ENCODE measurements at places on chromosomes 5 and 9. TPM values are rescaled to one million over a fixed set of nuclear protein-coding genes. Genes with fewer than 3 reads are reported as not detected.

The SURF2 gene
- 6.3 TPM for total RNA-seq

- no peaks in the 10 kb centered on the region for H3K4me1 ChIP-seq
- H3K4me3 ChIP-seq = no peak overlapping the region
- peaks cover 52% of the 10 kb centered on the region for H3K36me3 ChIP-seq
- H3K27me3 ChIP-seq = no peaks in the 10 kb centered on the region
These were observed 35.3 kb downstream of the NDFIP1 start for GRCh38 chr5:142143878-142144277.

The ANKRD34B gene
- total RNA-seq = not detected

DNA sequence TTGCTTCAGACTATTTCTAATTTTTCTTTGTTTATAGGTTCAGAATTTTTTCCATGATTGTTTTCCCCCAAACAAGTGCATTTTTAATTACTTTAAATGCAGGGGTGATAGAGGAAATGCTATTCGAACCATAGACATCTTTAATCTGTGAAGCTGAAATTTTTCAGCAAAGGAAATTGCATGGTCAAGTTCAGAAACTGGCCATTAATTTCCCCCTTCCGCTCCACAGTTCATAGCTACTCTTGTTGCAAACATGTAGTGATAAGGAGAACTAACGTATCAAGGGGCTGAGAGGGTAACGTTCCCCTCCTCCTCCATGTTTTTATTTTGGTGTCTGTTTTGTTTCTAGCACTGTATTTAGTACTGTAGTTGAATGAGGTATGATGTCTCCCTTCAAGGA lies 3.4 kb upstream of the ROPN1L start:
- no peak overlapping the region for H3K4me3 ChIP-seq
- peaks cover 13% of the 10 kb centered on the region for H3K4me1 ChIP-seq
- H3K27me3 ChIP-seq = no peaks in the 10 kb centered on the region
- DNase-seq = no peak
- no peak overlapping the region for H3K27ac ChIP-seq

- H3K27ac ChIP-seq = no peak overlapping the region
- H3K4me3 ChIP-seq = no peak overlapping the region
- no peaks in the 10 kb centered on the region for H3K4me1 ChIP-seq
- DNase-seq = peak; percentile 47
These were observed 23.2 kb downstream of the FGD3 start for GRCh38 chr9:92970467-92970923.

GRCh38 chr5:95644351-95645042 lies 2.1 kb upstream of the RFESD start:
- H3K36me3 ChIP-seq = no peaks in the 10 kb centered on the region
- H3K4me1 ChIP-seq = peaks cover 5% of the 10 kb centered on the region
- H3K27ac ChIP-seq = no peak overlapping the region
- no peak overlapping the region for H3K4me3 ChIP-seq
- DNase-seq = peak; percentile 74
- no peaks in the 10 kb centered on the region for H3K27me3 ChIP-seq

DNA sequence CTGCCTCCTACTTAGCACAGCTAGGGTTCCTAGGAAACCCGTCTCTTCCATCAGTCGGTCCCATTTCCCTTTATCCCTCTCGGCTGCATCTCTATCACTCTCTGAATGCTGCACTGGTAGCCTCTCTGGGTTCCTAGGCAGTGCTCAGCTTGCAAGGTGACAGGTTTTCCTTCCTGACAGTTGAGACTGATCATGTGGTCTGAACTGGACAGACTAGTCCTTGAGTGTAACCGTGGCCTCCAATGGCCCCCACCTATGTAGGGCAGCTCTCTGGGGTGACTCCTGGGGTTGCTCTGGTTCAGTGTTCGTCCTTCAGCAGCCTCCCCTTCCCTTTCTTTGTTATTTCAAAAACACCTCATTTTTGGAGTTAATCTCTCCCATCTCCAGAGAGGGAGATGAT lies 3.8 kb downstream of the TMEM8B start:
- H3K4me1 ChIP-seq = peaks cover 10% of the 10 kb centered on the region
- H3K36me3 ChIP-seq = no peaks in the 10 kb centered on the region
- H3K27me3 ChIP-seq = no peaks in the 10 kb centered on the region
- DNase-seq = no peak
- no peak overlapping the region for H3K4me3 ChIP-seq
- H3K27ac ChIP-seq = no peak overlapping the region

- no peak overlapping the region for H3K27ac ChIP-seq
- no peaks in the 10 kb centered on the region for H3K36me3 ChIP-seq
- no peaks in the 10 kb centered on the region for H3K27me3 ChIP-seq
- DNase-seq = no peak
These were observed 5.4 kb upstream of the ANXA1 start for GRCh38 chr9:73146111-73146815.

DNA sequence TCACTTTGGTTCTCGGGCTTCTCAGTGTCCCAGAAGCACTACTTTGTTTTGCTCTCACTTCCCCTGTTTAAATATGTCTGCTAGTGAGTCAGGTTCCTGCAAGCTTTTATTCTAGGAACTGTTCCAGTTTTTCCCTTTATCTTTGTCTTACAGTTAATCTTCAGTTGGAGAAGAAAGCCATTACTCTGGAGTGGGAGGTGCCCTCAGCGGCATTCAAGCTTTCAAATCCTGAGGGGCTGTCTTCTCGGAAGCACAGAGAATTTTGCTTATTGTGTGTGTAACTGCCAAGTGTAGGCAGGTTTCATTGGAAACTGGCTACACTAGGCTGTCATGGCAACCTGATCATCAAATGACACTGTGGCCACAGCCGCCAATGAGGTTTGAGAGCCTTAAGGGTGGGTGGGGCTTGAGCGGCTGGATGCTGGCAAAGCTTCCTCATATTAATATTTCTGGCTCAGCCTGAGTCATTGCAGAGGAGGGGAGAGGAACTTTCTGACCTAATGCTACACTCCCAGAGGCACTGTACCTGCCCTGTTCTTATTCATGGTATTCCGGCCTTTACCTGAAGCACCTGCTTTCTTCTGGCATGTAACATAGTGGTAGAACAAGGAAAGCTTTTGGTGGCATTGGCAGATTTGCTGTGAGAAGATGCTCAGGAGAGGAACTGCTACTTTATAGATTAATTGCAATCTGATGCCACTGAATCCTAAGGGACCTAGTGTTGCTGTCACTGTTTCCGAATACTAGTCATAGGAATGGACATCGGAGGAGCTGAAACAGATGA lies 26.3 kb downstream of the SLC25A25 start:
- no peaks in the 10 kb centered on the region for H3K27me3 ChIP-seq
- peaks cover 38% of the 10 kb centered on the region for H3K4me1 ChIP-seq
- no peaks in the 10 kb centered on the region for H3K36me3 ChIP-seq
- peak; percentile 99 for DNase-seq
- peak overlapping the region; percentile 62 for H3K4me3 ChIP-seq
- peak overlapping the region; percentile 98 for H3K27ac ChIP-seq

- H3K4me1 ChIP-seq = peaks cover 31% of the 10 kb centered on the region
- no peak overlapping the region for H3K4me3 ChIP-seq
- no peak overlapping the region for H3K27ac ChIP-seq
- H3K27me3 ChIP-seq = no peaks in the 10 kb centered on the region
- DNase-seq = no peak
- H3K36me3 ChIP-seq = peaks cover 15% of the 10 kb centered on the region
These were observed 6.6 kb downstream of the DBN1 start for GRCh38 chr5:177466861-177467260.

DNA sequence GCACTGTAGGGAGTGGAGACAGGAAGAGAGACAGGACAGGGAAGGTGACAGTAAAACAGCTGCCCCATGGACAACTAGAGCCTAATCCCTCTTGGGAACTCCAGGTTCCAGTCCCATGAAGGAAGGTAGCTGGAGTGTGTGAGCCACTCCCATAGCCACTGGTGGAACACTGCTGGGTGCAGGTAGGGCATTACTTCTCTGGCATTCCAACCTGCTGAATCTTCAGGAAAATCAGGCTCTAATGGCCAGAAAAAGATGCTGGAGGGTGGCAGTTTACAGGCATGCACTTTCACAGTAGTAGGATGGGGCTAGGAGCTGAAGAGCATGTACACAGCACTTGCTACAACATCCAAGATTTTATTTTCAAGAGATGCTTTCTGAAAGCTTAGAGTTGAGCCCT lies 259.4 kb downstream of the AUH start:
- peaks cover 17% of the 10 kb centered on the region for H3K4me1 ChIP-seq
- H3K27me3 ChIP-seq = no peaks in the 10 kb centered on the region
- H3K4me3 ChIP-seq = no peak overlapping the region
- H3K36me3 ChIP-seq = no peaks in the 10 kb centered on the region

The ECM2 gene
- total RNA-seq = 5.4 TPM

The CRHBP gene
- not detected for total RNA-seq

DNA sequence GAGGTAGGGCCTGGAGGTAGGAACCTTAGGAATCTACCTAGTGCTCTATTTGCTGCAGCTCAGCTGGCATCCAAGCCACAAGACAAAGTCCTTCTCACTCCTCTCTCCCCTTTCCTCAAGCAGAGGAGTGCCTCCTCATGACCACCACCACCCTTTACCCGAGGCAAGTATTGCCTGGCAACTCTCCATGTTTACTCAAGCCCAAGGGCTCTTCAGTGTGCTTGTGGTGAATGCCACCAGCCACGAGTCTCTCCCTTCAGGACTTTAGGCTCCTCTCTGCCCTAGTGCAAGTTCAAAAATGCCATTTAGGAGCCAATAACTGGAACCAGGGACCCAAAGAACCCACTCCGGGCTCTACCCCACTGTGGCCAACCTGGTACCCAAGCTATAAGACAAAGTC lies 514.5 kb upstream of the RGMB start:
- H3K4me1 ChIP-seq = no peaks in the 10 kb centered on the region
- DNase-seq = no peak
- no peaks in the 10 kb centered on the region for H3K27me3 ChIP-seq
- no peak overlapping the region for H3K27ac ChIP-seq
- no peaks in the 10 kb centered on the region for H3K36me3 ChIP-seq

The ZFP62 gene
- 13.6 TPM for total RNA-seq

The TAL2 gene
- total RNA-seq = not detected

The SREK1 gene
- 39.7 TPM for total RNA-seq

DNA sequence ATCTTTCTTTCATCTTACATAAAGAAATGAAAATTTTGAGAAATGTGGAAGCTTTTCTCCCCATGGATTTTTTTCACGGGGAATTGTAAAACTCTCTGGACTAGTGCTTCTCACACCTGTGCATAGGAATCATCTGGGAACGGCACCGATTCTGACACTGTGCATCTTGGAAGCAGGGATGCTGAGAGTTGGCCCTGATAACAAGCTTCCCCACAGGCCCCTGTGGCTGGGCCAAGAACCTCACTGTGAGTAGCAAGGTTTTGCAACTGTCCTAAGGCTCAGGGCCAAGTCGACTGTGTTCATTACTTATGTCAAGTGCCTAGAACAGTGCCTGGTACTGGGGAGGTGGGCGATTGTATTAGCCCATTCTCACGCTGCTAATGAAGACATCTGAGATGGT lies 107.9 kb upstream of the ICE1 start:
- peaks cover 9% of the 10 kb centered on the region for H3K4me1 ChIP-seq
- no peak for DNase-seq
- H3K27me3 ChIP-seq = 0 out of 2 replicates have a peak, but pooled peaks cover 5% of the 10 kb centered on the region
- H3K27ac ChIP-seq = no peak overlapping the region
- H3K36me3 ChIP-seq = no peaks in the 10 kb centered on the region

DNA sequence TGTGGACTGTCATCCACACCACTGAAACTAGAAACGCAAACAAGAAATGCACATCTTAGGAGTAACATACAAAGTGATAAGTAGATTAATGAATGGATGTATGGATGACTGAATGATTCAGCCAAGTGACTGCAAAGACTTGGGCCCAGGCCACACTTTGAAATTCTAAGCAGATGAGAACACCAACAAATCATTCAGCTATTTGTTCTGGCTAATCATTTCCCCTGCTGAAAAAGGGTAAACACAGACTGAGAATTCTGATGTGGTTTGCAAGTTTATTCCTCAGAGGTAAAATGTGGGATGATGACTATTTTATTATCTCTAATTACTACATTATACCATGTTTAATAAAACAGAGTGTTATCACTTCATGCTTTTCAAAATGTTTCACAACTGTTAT lies 163.2 kb upstream of the ADAMTS16 start:
- no peaks in the 10 kb centered on the region for H3K36me3 ChIP-seq
- H3K27ac ChIP-seq = no peak overlapping the region
- H3K4me1 ChIP-seq = peaks cover 10% of the 10 kb centered on the region
- H3K27me3 ChIP-seq = peaks cover 52% of the 10 kb centered on the region
- no peak overlapping the region for H3K4me3 ChIP-seq

- H3K4me3 ChIP-seq = no peak overlapping the region
- peak; percentile 57 for DNase-seq
- peaks cover 11% of the 10 kb centered on the region for H3K36me3 ChIP-seq
These were observed 45.3 kb downstream of the MAP1B start for GRCh38 chr5:72152545-72152944.

- H3K27me3 ChIP-seq = no peaks in the 10 kb centered on the region
- H3K36me3 ChIP-seq = no peaks in the 10 kb centered on the region
- no peak overlapping the region for H3K4me3 ChIP-seq
- H3K27ac ChIP-seq = no peak overlapping the region
These were observed 212.0 kb downstream of the BRINP1 start for GRCh38 chr9:119157196-119157595.

DNA sequence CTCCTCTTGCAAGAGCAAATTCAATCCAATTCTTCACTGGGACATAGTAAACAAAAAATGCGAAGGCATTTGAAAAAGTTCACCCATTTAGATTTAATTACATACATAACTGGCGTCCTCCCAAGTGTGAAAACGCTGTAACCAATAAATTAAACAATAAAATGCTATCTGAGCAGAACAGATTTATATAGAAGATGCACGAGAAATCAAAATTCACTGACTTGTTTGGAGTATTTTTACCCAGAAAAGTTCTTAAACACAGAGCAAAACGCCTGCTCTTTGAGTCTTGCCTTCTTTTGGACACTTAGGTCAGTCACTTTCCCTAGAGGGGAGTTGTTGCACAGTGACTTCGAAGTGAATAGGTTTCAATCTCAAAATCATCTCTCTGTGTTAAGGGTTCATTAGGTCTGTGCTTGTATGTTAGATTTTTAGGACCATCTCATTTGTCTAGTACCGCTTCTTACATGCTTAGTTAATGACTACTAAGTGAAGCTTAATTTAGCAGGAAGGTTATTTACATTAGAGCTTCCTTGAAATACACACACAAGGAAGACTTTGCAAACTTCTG lies 1.9 kb downstream of the ALDH1A1 start:
- no peaks in the 10 kb centered on the region for H3K4me1 ChIP-seq
- no peak overlapping the region for H3K4me3 ChIP-seq
- no peaks in the 10 kb centered on the region for H3K36me3 ChIP-seq
- H3K27me3 ChIP-seq = peaks cover 28% of the 10 kb centered on the region
- H3K27ac ChIP-seq = no peak overlapping the region

DNA sequence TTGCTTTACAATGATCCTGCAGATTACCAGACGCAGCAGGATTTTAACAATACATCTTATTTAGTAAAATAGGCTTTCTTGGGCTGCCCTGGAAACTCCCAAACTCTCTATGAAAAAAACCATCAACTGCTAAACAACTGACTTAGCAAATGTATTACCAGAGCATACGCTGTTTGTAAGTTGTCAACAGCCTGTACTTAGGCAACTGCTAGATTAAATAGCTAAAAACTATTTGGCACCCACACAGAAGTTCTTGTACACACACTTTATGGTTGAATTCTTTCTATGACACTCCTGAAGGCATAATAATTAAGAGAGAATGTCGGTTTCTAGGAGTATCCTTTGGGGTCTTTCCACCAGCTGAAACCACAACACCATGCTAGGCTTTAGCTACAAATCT lies 123.9 kb downstream of the FBXO38 start:
- no peak overlapping the region for H3K4me3 ChIP-seq
- no peak for DNase-seq
- no peak overlapping the region for H3K27ac ChIP-seq
- no peaks in the 10 kb centered on the region for H3K36me3 ChIP-seq
- no peaks in the 10 kb centered on the region for H3K27me3 ChIP-seq
